Mucosa of descending colon (tissue), 3 donors: ENCODE measurements at places on chromosomes 2 and 18. TPM values are rescaled to one million over a fixed set of nuclear protein-coding genes. Genes with fewer than 3 reads are reported as not detected.
A peak's percentile ranks its signal among the peaks of the same experiment; 100 is the strongest.

- peak; percentile 20 for DNase-seq
Measured at GRCh38 chr2:128617661-128618060, 299.0 kb upstream of the HS6ST1 start.

DNA sequence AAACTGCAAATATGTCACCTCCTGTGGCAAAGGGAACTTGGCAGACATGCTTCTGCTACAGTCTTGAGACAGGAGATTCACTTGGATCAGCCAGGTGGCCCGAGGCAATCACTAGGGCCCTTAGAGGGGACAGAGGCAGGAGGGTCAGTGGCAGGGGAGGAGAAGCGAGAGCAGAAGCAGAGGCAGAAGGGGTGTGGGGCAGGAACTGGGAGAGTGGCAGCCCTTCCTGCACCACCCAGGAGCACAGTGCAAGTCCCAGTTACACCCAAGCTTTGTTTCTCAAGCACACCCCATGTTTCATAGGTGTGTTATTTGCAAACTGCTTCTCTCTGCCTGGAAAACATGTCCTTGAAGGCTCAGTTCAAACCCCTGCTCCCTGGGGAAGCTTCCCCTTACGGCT lies 309.7 kb upstream of the MYT1L start:
- no peak for DNase-seq

DNA sequence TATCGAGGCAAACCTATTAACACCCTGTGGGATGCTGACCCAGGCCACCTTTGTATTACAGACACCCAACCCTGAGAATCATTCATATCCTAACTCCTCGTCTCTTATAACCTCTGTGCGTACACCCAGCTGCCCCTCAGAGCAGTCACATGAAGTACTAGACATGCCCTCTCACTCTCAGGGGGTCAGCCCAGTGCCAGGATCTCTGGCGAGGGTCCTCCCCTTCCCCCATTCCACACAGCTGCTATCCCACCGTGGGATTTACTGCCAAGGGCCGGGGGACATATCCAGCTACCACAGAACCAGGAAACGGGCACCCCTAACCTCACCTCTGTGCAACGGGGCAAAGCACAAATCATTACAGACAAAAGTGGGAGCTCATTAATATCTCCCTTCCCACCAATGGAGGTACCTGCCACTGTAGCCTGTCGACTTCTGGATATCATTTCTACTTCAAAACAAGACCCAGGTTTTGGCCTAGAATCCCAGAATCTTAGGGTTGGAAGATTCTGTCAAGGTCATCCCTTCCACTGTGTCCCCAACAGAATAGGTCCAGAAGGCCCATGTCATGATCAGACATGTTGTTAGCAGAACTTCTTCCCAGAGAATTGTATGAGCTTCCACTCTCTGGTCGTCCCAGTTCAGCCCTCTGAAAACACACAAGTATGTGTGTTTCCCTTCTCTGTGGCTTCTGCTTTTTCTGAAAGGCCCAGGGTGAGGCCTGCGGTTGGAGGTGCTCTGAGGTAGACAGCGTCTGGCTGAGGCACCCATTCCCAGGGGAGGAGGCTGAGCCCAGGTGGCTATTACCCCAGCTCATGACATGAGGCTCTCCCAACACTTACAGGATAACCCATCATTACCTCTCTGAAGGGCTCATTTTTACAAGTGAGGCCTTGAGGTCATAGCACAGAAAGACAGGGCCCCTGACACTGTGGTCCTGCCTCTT lies 1.7 kb downstream of the TMBIM1 start:
- DNase-seq = peak; percentile 60

DNA sequence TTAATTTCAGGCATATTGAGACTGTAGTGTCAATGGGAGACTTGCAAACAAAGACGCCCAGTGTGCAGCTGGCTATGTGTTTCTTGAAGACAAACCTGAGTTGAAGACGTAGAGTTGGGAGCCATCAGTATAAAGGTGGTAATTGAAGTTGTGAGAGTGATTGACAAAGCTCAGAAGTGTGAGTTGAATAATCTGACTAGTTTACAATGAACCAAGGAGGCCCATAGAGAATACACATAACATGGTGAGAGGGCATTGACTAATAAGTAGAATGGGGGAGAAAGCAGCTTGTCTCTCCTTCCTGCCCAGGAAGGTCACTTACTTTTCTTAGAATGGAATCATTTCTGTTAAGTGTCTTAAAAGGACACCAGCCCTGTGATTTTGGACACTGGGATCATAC lies 14.1 kb downstream of the SP110 start:
- DNase-seq = no peak

ICA1L gene
- 12.7 TPM for total RNA-seq

PTRHD1 gene
- total RNA-seq = 19.6 TPM

MAP2 gene
- 2.5 TPM for total RNA-seq

HTR2B gene
- total RNA-seq = 0.17 TPM
